IPS DF 19.7 (cell line): ENCODE measurements at places on chromosomes 3 and 15.

DNA sequence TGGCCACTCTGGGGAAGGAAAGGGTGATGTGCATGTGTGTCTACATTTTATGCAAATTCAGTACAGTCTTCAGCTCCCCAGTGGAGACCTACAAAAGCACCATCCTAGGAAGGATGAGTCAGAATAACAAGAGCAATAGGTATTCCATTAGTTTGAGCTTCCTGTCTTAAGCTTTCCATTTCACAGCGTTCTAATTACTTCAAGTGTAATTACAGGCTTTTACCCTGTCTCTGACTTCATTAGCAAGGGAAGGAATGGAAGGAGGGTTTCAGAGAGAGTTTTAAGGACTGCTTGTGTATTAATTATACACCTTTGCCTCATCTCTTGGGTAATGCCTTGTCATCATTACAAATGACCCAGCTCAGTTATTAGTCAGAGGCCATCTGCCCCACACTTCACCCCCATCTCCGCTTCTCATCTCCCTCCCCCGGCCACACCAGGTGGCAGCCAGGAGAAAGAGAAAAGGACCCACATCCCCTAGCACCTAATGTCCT, 202.8 kb upstream of the MRPL3 start:
- peak; percentile 45 for DNase-seq

- DNase-seq, result no peak
Measured at GRCh38 chr15:62941699-62942098, 100.8 kb upstream of the TPM1 start.

DNA sequence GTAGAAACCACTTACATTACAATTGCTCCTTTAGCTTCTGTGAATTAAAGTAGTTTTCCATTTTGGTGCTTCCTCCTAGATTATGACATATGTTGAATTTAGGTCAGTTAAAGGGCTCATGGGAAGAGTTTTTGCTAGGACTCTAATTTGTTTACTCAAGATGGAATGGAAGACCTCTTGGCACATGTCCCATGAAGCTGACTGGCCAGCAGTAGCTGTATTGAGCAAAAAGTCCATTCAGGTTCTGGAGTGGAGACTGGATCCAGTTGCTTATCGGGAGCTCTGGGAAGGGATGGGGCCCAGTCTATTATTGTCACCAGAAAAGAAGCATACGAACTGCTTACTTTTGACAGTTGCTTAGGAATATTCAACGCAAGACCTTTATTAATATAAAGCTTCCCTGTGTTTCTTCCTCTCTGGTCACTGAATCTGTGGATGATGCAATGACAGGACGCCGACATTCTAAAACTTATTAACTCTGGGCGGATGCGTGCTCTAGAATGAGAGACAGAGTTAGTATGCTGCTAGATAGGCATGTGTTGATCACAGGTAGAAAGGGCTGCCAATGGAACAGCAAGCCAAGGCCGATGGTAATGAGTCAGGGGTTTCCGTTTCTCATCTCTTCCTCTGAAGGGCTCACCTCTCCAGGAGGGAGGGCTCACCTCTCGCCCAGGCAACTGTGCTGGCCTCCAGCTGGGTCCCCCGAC, 155.8 kb downstream of the NR1D2 start:
- DNase-seq, result no peak

- DNase-seq, result no peak
Measured at GRCh38 chr3:142497729-142498128, 49.9 kb upstream of the XRN1 start.

DNA sequence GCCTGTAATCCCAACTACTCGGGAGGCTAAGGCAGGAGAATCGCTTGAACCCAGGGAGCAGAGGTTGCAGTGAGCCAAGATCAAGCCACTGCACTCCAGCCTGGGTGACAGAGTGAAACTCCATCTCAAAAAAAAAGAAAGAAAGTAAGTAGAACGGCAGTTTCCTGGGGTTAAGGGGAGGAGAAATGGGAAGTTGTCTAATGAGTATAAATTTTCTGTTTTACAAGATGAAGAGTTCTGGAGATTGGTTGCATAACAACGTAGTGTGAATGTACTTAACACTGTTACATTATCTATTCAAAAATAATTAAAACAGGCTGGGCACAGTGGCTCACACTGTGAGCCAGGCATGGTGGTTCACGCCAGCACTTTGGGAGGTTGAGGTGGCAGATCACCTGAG, 45.4 kb downstream of the GRK7 start:
- DNase-seq, result no peak

GRCh38 chr3:117553461-117553860, 843.9 kb downstream of the TUSC7 start:
- DNase-seq, result no peak

- DNase-seq, result no peak
Measured at GRCh38 chr3:15066467-15066866, 1.4 kb upstream of the MRPS25 start.

GRCh38 chr3:50557106-50557505, 10.4 kb downstream of the C3orf18 start:
- no peak for DNase-seq

DNA sequence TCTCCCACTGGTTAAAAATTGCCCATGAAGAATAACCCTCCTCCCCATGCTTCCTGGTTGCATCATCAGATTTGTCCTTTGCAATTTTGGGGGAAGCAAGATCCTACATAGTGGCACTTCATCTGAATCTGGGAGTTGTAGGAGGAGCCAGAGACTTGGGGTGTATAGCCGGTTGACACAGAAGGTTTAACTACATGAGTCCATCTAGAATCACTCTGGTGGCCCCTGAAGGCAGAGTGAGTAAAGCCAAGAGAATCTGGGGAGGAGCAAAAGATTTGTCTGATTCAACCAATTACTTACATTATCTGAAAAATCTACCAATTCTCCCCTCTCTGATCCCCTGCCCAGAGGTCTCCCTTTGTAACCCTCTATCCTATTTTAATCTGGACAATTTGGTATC, 50.1 kb downstream of the SYN2 start:
- DNase-seq, result no peak

GRCh38 chr3:66037986-66038369, 740 bp downstream of the MAGI1 start:
- DNase-seq, result no peak
